Vagina (tissue), 2 donors: ENCODE measurements at places on chromosomes 5 and 9. TPM values are rescaled to one million over a fixed set of nuclear protein-coding genes. Genes with fewer than 3 reads are reported as not detected.

- H3K4me3 ChIP-seq: no peak overlapping the region
- peaks cover 88% of the 10 kb centered on the region for H3K36me3 ChIP-seq
- no peak for DNase-seq
- no peaks in the 10 kb centered on the region for H3K27me3 ChIP-seq
Measured at GRCh38 chr9:128610897-128611296, 45.8 kb downstream of the DYNC2I2 start.

RGS14 gene
- 49.1 TPM for total RNA-seq

SNCAIP gene
- 11.3 TPM for total RNA-seq

CA9 gene
- total RNA-seq: 0.98 TPM

DNA sequence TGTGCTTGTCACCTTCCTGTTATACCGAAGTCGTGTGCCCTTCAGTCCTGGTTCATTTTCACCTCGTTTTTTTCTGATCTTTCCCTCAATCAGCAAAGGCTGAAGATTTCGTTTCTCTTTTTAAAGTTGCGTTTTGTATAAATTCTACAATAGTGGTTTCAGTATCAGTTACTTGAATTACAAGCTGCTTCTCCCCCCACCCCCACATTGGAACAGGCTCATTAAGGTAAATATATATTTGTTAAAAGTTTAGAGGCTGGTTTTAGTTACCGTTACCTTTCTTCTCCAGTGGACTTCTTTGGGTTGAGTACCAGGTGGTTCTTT is 881 bp downstream of the SUB1 start:
- DNase-seq: no peak
- no peaks in the 10 kb centered on the region for H3K36me3 ChIP-seq
- H3K27me3 ChIP-seq: no peaks in the 10 kb centered on the region
- H3K4me1 ChIP-seq: peaks cover 20% of the 10 kb centered on the region

ADAMTS6 gene
- total RNA-seq: 1.5 TPM

DNA sequence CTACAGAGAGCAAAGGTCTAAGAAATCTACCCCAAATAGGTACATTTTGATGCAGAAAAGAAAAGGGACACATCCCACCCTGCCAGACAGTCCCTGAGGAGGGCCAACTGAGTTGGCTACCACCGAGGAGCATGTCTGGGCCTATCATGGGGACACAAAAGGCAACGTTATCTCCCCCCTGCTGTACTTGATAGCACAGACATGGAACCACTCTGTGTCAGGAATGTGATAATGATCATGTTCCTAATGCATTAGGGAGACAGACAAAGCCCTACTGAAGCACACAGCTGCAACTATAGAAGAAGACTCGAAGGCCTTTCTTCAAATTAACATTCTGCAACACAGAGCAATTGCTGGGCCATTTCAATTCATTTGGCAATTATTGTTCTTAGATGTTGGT is 84.5 kb downstream of the ENC1 start:
- H3K36me3 ChIP-seq: no peaks in the 10 kb centered on the region
- H3K27ac ChIP-seq: no peak overlapping the region
- H3K27me3 ChIP-seq: no peaks in the 10 kb centered on the region
- no peaks in the 10 kb centered on the region for H3K4me1 ChIP-seq

- no peak overlapping the region for H3K27ac ChIP-seq
- no peaks in the 10 kb centered on the region for H3K27me3 ChIP-seq
- no peaks in the 10 kb centered on the region for H3K4me1 ChIP-seq
Measured at GRCh38 chr5:95060098-95060497, 224.8 kb downstream of the MCTP1 start.

SELENOP gene
- 344 TPM for total RNA-seq

DNA sequence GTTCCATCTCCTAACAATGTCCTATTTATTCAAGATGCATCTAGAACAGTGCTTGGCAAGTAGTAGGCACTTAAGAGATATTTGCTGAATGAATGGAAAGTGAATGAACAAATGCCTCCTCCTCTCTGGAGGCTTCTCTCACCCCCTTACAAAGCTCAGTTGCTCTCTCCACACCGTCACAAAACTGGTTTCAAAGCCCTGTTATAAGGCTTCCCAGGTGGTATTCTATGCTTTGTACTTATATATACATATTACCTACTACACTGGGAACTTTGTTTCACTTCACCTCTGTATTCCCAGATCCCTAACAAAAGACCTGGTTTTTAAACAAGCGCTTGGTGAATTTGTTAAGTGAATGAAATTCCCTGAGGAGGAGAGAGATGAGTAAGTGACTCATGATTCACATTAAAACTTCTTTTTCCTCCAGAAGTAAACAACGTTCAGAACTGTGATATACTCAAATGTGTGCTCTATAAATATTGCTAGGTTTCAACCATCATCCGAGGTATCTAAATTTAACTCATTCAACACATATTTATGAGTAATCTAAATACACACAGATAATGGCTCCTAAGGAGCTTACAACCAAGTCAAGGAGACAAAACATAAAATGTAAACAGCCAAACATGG is 36.0 kb downstream of the DENND1A start:
- no peak overlapping the region for H3K4me3 ChIP-seq
- DNase-seq: no peak
- peaks cover 17% of the 10 kb centered on the region for H3K4me1 ChIP-seq
- no peaks in the 10 kb centered on the region for H3K27me3 ChIP-seq
- H3K27ac ChIP-seq: peak overlapping the region; percentile 50

DNA sequence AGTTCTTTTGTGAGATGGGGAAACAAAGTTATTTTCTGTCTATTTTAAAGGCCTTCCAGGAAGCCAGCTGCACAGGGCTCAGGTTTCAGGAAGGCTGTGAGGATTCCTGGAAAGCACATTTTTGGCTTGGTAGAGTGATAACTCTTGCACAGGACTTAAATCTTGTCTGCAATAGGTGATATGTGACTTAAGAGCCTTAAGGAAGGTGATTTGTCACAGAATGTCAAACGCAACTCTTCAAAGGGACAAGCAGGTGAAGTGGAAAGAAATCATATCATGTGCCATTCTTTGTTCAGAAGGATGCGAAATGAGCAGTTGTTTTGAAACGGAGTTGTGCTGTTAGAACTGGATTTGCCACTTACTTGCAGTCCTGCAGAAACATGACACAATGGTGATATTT is 459.3 kb downstream of the MAT2B start:
- H3K27me3 ChIP-seq: no peaks in the 10 kb centered on the region
- no peaks in the 10 kb centered on the region for H3K4me1 ChIP-seq
- no peak for DNase-seq
- no peaks in the 10 kb centered on the region for H3K36me3 ChIP-seq

CCDC171 gene
- total RNA-seq: 2.9 TPM

DNA sequence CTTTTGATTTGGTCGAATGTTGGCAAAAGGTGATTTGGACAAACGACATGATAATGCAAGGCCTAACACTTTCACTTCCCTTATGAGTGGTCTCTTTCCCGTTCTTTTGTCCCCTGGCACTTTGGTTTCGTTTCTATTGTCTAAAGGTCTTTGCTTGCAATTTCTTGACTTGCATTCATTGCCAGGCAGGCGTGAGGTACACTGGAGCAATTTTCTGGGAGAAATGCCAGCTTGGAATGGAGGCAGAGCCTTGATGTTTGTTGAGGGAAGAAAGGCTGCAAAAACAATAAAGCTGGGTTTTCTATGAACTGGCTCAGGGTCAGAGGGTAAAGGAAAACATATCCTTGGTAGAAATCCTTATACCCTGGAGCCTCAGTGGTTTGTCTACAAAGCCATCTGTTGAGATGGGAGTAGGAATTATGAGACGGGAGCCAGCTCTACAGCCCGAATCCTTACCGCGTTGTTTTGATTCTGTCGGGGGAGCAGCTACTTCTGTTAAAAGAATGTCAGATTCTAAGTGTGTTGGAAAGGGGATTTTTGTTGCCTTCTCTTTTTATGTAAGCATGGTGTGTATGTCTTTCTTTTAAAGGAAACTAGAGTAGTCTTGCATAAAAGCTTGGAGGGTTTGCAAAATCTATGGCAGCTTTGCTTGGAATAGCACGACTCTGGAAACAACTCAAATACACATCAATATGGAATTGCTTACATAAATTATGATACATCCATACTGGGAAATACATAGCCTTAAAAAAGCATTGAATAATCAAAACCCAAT is 158.9 kb downstream of the RMI1 start:
- peaks cover 16% of the 10 kb centered on the region for H3K4me1 ChIP-seq
- H3K36me3 ChIP-seq: no peaks in the 10 kb centered on the region
- no peak overlapping the region for H3K4me3 ChIP-seq
- no peak for DNase-seq

DNA sequence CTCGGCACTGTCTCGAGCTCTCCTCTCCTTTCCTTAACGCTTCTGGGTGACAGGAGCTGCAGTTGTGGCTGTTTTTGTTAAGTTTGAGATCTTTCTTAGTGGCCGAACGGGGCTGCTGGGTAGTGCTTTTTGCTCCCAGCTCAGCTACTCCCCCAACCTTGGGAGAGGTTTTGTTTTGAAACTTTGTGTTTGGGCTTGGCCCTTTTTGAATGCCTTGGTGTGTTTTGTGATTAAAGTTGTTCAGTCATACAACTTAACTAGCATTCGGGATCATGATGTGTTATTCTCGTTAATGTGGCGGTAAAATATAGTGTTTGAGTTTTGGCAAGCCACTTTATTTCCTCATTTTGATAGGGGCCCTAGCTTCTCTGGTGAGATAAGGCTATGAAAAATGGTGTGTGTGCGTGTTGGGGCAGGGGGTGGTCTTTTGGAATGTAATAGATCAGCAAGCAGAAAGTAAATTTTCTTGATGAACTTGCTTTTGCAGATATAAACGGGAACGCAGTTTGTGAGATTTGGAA is 1.1 kb downstream of the KDM3B start:
- no peaks in the 10 kb centered on the region for H3K36me3 ChIP-seq
- no peak for DNase-seq
- H3K4me3 ChIP-seq: peak overlapping the region; percentile 86
- peaks cover 30% of the 10 kb centered on the region for H3K4me1 ChIP-seq
- peak overlapping the region; percentile 98 for H3K27ac ChIP-seq

DNA sequence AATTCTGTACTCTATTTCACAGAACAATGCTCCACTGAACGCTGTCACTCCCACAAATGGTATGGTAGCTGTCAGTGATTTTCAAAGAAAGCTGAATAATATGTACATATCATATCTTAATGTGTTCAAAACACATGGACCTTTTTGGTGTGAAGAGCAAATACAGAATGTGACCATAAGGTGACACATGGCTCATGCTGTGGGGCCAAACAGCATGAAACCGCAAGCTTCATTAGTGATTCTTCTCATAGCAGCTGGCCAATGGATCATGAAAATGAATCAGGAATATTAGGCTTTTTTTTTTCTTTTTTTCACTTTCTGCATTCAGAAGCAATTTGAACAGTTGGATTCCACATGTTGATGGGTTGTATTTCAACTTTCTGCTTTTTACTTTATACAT is 54.9 kb upstream of the CDH9 start:
- no peak for DNase-seq
- H3K36me3 ChIP-seq: no peaks in the 10 kb centered on the region
- H3K27me3 ChIP-seq: no peaks in the 10 kb centered on the region
- H3K4me3 ChIP-seq: no peak overlapping the region
- H3K4me1 ChIP-seq: no peaks in the 10 kb centered on the region
- H3K27ac ChIP-seq: no peak overlapping the region

RANBP3L gene
- 3.2 TPM for total RNA-seq

DNA sequence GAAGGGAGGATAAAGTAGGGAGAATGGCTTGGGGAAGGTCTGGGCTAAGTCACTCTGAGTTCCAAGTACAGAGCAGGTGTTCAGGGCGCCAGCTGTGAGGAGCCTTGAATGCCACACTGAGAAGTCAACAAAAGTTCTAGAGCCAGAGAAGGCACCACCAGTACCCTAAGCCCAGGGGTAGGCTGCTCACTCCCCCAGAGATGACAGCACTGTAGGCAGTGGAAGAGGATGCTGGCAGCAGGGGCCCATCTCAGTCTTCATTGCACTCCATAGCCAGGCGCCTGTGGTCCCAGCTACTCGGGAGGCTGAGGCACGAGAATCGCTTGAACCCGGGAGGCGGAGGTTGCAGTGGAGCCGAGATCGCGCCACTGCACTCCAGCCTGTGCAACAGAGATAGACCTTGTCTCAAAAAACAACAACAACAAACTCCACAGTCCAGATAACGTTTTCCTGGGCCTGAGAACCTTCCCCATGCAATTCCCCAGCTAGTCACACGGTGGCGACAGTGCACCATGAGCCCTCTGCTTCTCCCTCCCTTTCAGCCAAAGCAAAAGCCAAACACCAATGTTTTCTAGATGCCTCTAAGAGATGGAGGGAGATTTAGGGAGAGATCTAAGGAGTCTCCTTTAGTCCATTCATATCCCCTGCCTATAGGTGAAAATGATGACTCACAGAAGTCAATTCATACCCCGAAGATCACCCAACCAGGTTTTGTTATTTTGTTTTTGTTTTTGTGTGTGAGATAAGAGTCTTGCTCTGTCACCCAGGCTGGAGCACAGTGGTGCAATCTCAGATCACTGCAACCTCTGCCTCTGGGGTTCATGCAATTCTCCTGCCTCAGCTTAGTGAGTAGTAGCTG is 19.8 kb upstream of the NSD1 start:
- H3K4me3 ChIP-seq: no peak overlapping the region
- no peak for DNase-seq

ZDHHC12 gene
- 19.4 TPM for total RNA-seq

- DNase-seq: no peak
- H3K27ac ChIP-seq: no peak overlapping the region
- no peaks in the 10 kb centered on the region for H3K4me1 ChIP-seq
- H3K27me3 ChIP-seq: no peaks in the 10 kb centered on the region
Measured at GRCh38 chr5:55033568-55033967, 9.5 kb downstream of the GZMK start.

DNA sequence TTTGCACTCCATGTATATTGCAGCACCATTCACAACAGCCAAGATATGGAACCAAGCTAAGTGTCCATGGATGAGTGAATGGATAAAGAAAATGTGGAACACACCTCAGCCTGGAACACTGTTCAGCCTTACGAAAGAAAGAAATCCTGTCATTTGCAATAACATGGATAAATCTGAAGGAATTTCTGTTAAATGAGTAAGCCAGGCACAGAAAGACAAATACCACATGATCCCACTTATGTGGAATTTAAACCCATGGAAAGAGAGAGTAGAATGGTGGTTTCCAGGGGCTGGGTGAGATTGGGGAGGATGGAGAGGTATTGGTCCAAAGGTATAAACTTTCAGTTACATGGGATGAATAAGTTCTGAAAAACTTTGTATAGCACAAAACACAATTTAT is 228.9 kb upstream of the CD180 start:
- no peaks in the 10 kb centered on the region for H3K4me1 ChIP-seq
- H3K27ac ChIP-seq: no peak overlapping the region
- no peak overlapping the region for H3K4me3 ChIP-seq
- H3K36me3 ChIP-seq: no peaks in the 10 kb centered on the region
- H3K27me3 ChIP-seq: no peaks in the 10 kb centered on the region

TIMD4 gene
- not detected for total RNA-seq

- H3K36me3 ChIP-seq: no peaks in the 10 kb centered on the region
- no peaks in the 10 kb centered on the region for H3K4me1 ChIP-seq
- no peaks in the 10 kb centered on the region for H3K27me3 ChIP-seq
Measured at GRCh38 chr9:76772686-76773445, 8.6 kb downstream of the PCA3 start.

PCDHA11 gene
- total RNA-seq: not detected
